ENCODE measurements at places on chromosomes 3 and 15.
A peak's percentile ranks its signal among the peaks of the same experiment; 100 is the strongest.

GRCh38 chr3:120642368-120642948 lies 39.6 kb downstream of the HGD start:
- DNase-seq: no peak

- DNase-seq: no peak
These were observed 27.0 kb downstream of the ALDH1A2 start for GRCh38 chr15:58038426-58039078.

GRCh38 chr3:190446573-190447279 lies 3.0 kb downstream of the TMEM207 start:
- peak; percentile 7 for DNase-seq

DNA sequence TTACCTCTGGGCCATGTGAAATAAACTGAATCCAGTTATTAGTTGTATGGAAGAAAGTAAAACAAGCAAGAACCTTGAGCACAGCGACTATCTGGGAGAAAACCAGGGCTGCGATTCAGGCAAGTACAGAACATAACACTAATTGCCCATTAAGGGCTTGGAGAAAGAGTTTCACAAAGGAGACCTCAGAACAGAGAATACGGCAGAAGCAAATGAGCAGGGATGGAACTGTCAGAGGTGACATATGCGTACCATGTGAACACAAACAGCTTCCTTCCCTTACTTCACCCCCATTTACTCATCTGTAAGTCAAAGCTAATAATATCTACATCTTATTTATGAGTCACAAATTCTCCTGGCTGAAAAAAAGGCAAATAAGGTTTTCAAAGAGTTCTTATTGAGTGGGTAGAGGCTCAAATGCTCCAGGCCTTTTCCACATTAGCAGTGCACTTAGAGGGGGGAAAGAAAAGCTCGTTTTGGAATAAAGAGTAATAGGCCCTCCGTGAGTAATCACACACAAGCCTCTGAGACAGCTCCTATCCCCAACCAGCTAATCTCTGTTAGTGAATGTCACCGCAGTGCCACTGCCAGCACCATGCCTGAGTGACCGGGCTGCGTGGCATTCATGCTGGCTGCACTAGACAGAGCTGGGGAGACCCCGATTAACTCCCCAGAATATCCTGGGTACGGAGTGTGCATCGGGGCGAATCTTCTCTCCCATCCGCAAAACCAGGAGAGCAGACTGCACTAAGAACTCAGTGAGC lies 2.6 kb downstream of the PCSK6 start:
- no peak for DNase-seq

DNA sequence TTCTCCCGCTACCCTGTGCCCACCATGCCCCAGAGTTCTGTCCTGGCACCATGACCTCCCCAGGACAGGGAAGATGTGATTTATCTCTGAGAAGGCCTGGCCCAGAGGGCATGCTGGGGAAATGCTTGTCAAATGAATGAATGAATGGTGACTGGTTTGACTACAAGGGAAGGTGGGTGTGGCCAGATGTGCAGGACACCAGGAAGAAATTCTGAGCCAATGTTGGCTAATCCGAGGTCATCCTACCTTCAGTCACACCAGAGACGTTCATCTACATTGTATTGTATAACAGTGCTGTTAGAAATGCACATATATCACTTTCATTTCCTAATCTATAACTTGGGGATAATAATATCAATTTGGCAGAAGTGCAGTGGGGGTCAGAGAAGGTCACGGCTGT lies 138.4 kb downstream of the FAM43A start:
- DNase-seq: no peak

GRCh38 chr15:83164771-83165404 lies 42.7 kb downstream of the HDGFL3 start:
- DNase-seq: peak; percentile 13

GRCh38 chr3:164897342-164897741 lies 181.0 kb downstream of the SI start:
- DNase-seq: no peak

DNA sequence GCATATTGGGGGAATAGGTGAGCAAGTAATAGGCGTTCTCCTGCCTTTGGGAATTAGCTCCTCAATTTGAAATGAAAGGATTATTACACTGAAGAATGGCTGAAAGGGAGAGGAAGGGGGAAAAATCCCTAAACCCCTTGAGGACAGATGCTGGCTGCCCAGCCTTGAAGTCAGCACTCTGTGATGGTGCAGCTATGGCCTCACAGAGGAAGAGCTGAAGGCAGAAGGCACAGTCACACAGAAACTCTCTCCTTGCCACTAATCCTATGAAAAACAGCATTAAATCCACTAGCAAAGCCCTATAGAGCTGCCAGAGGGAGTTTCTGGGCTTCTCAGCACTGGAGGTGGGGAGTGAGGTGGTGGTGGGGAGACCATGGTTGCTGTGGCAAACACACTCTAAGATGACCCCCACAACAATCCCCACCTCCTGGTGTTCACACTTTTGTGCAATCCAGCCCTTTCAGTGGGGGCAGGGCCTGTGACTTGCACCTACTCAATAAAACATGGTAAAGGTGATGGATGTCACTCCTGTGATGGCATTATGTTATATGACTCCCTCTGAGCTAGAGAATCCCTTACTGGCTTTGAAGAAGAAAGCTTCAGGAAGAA lies 101.2 kb downstream of the RFTN1 start:
- no peak for DNase-seq

GRCh38 chr3:25856902-25857518 lies 67.1 kb downstream of the OXSM start:
- peak; percentile 44 for DNase-seq

DNA sequence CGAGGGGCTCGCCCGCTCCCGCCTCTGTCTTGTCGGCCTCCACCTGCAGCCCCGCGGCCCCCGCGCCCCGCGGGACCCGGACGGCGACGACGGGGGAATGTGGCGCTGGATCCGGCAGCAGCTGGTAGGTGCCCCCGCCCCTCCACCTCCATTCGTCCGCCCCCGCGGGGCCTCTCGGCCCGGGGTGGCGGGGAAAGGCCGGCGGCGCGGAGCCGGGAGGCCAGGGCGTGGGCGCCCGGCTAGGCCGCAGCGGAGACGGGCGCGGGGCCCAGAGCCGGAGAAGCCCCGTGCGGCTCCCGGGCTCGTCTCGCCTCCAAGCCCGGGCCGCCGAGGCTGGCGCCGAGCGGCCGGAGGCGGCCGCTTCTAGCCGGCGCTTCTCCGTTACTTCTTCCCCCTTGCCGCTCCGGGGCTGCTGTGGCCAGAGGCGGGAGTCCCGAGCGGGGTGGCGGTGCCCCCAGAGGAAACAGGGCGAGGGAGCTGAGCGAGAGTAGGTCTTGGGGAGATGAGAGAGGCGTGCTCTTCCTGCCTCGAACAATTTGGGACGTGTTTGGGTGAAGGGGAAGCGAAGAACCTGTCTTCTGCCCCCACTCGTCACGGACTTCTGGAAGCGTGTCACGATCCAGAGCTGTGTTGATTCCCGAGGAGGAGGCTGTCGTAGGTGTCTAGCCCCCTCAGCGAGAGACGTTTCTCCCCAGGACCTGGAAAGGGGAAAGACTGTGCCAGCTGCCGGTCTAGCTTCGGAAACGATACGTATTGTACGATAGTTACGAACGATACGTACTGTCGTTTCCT lies 555 bp downstream of the ATP11B start:
- DNase-seq: peak; percentile 34
